ENCODE measurements at places on chromosomes 7 and 10.
A peak's percentile ranks its signal among the peaks of the same experiment; 100 is the strongest.

- no peak for DNase-seq
Observed at GRCh38 chr7:107690084-107690483, 29.5 kb downstream of the SLC26A4 start.

- DNase-seq: peak; percentile 70
Observed at GRCh38 chr7:77538281-77539212, 1.5 kb downstream of the PTPN12 start.

DNA sequence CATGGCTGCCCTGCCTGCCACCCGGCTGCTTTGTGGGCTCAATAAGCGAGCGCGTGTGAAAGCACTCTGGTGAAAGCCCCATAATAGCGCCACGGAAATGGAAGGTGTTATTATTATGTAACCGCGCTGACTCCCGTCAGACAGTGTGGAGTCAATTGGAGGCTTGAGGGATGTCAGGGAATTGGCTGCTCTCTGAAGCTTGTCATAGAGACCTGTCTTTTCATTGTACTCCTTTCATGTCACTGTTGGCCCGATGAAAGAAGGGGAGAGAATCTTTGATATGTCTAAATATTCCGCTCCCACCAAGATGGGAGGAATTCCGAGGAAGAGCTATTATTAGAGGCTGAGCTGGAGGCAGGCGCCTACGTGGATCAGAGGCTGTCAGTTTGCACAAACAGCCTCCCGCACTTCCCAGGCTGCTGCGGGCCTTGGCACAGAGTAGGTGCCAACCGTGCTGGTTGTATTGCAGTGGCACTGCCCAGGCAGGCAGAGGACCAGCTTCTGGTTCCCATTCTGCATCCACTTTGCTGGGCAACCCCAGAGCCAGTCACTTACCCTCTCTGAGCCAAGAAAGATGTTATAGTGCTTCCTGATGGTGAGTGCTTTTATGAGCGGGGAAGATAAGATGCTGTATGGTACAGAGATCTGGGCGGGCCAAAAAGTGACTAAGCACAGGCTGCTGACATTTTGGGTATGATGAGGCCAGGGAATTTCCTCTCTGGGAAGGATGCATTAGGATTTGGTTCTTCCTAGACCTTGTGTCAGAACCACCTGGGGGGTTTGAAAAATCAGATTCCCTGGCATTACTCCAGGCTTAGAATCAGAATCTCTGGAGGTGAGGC, 151.4 kb downstream of the RPS24 start:
- no peak for DNase-seq

DNA sequence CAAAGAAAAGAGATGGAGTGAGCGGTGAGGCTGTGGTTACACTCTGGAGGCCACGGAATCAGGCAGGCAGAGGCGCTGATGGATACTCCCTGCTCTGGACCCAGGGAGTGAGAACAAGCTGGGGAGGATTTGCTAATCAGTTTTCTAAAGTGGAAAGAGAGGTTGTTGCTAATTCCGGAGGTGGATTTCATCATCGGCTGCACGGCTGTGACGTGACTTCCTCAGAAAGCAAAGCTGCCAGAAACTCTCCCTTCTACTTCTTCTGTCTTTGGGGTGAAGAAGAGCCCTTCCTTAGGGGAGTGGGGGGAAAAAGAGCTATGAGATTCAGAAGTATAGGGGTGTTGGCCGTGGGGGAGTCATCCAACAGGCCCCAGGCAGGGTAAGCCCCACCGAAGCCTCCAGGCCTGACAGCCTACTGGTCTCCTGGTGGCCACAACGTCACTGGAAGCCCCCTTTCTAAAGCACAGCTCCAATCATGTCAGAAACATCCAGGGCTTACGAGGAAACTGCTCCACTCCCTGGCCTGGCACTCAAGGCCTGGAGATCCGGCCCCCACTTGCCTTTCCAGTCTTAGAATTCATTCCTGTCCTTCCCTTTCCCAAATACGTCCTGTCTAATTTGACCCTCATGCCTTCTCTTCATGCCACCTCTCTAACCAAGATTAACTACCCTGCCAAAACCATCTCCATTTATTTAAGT, 114.5 kb downstream of the HIP1 start:
- no peak for DNase-seq

DNA sequence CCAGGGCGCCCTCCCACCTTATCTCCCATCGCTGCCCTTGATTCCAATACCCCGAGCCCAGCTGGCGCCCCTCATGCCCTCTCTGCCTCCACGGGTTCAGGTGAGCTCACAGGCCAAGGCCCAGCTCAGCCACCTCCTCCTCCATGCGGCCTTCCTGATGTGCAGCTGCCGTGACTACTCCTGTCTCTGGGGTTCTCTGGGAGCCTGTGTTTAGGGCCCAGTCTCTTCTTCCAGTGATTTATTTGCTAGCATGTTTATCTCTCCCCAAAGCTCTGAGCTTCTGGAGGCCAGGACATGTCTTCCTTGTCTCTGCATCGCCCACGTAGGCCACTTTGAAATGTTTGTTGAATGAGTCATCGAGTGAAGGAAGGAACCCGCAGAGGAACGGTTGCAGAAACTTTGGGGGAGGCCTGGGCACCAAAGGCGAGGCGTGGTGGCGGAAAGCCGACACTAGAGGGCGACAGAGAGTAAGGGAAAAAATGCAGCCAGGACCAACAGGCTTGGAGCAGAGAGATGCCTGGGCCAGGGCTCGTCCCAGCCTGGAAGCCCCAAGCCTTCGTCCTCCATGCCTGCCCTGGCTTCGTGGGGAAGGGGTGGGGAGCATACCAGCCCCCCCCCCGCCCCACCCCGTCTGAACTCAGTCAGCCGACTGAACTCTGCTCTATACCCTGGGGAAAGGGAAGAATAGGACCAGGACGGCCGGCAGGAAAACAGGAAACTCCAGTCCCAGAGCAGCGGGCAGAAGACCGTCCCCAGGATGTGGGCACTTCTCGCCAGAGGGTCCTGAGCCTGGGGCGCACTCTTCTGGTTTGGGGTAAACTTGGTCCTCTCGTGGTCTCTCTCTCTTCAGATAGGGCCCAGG, 10.9 kb upstream of the HSPB1 start:
- DNase-seq: peak; percentile 70

DNA sequence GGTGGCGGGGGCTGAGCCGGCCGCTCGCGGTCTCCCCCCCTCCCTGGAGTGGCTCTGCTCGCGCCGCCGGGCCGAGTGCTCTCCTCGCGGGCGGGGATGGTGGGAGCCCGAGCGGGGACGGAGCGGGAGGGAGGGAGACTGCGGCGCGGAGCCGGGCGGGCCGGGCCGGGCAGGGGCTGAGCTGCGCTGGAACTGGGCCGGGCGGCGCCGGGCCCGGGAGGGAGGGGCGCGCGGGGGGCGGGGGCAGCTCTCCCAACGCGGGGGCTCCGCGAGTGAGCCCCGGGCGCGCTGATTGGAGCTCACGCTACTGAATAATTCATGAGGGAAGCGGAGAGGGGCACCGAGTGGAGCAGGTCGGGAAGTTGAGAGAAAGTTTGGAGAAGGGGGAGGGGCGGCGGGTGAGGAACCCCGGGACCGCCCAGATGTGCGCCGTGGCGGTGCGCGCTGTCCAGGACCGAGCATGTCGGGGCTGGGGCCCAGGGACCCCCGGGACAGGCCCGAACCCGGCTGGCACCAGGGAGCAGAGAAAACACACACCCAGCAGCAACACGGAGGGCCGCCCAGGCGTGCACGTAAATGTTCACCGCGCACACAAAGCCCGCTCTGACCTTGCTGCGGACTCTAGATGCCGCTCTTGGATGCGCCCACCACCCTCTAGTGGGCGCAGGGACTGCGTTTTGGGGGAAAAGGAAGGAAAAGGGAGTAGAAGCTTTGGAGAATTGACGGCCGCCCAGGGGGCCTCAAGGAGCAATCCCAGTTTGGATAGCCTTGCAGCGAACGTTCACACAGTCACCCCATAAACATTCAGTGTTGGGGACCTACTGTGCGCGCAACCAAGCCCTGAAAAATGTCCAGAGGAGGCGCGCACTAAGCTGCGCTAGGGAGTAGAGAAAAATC, at the start of gene EPHB4:
EPHB4 (minus strand) TSS at position 194 of the 897 bp plus-strand sequence. CDS start 493 bp downstream, outside the sequence.
- DNase-seq: peak; percentile 71

Data from NCI-H2171 treated with DMSO at 0.1 percent for 48 hours (cell line).